ENCODE measurements at places on chromosomes 4 and X. TPM values are rescaled to one million over a fixed set of nuclear protein-coding genes. Genes with fewer than 3 reads are reported as not detected.

DNA sequence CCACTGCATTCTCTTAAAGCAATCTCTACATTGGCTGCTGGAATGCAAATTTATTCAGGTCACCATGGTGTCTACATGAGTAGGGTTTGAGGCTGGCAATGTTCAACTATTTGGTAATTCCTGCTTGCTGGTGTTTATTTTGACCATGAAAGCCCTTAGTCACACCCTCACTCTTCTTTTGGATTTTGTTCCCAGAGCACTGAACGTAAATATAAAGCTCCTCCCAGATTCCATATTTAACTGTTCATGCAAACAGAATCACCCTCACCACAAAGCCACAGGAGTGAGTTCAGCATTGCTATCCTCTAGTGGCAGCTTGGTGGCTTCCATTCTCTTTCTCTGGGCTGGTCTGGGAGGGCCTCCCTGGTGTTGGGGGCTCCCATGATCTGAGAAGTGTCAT lies 82.8 kb downstream of the LNX1 start:
- DNase-seq: no peak

DNA sequence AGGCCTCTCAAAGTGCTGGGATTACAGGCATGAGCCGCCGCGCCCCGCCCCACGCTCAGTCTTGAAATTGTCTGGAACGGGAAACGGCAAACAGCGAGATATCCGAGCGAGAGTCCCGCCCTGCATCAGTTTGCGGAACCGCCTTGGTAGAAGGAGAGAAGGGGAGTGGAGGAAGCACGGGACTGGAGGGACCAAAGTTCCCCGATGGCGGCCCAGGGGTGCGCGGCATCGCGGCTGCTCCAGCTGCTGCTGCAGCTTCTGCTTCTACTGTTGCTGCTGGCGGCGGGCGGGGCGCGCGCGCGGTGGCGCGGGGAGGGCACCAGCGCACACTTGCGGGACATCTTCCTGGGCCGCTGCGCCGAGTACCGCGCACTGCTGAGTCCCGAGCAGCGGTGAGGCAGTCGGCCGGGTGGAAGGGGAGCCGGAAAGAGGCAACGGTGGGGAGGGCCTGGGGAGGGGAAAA lies at the start of gene BST1:
Gene BST1, plus strand, starts transcription at position 125 of the 463 bp plus-strand sequence. Its CDS starts 80 bp downstream, at position 205.
- no peak for DNase-seq

BOD1L1 gene
- polyA plus RNA-seq: 8.9 TPM

DNA sequence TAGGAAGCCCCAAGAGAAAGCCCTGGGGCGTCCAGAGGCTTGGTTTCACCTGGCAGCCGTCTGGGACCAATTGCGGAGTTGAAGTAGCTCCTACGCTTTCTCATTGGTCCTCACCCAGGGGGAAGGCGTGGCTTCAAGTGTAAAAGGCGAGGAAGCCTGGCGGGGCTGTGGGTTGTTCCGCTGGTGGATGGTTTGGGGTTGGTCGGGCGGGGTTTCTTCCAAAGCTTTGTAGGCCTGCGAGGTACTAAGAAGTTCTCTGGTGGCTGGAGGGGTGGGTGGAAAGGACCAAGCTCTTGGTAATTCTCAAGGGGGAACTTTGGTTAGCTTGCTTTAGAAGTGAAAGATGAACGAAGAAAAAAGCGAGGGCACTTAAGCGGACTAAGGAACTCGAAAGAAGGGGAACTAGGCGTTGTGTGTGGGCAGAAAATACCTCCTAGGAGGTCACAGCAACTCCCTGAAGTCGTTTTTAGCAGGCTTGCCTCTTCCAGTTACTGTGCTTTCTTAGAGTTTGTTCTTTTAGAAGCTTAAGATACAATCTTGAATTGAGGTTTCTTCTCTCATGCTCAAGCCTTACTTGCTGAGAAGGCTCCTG lies 36.6 kb downstream of the CCNG2 start:
- no peak for DNase-seq

TMEM31 gene
- polyA plus RNA-seq: 0.43 TPM

- no peak for DNase-seq
Measured at GRCh38 chr4:1683736-1684505, at the start of gene FAM53A. Gene FAM53A (minus strand): TSS chr4:1684313. CDS start chr4:1668741, 15,572 bp downstream.

DNA sequence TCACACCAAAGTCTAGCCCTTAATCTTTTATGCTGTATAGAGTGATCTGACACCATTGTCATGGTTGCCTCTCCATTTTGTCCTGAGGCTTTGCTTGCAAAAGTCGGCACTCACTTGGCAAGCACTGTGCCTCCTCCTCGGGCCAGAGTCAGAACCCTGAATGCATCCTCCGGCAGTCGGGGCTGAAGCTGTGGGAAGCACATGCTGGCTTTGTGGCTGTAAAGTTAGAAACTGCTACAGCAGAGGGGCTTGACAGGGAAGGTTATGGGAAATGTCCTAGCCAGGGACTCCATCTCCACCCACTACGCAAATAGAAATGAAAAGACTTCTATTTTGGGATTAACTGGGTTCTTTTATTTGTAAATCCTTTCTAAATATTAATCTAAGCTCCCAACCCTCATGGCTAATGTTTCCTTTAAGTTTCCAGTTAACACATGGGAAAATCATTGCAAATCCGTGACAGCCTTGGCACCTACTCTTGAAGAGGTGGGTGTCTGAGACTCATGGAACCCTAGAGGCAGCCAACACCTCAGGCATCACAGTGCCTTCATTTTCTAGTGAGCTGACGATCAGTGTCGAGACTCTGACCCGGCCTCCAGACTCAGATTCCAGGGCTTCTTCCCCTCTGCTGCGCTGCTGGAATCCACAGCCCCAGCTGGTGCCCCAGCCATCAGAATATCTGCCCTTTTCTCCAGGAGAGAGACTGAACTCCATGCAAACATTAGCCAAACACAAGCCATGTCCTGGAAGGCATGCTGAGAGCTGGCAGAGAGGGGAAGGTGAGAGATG lies 7.9 kb upstream of the CLDN24 start:
- no peak for DNase-seq

AFAP1 gene
- polyA plus RNA-seq: 28.9 TPM

GRCh38 chr4:122516376-122516775 lies 59.9 kb upstream of the IL2 start:
- no peak for DNase-seq

SMARCAD1 gene
- polyA plus RNA-seq: 18.2 TPM

PTTG2 gene
- not detected for polyA plus RNA-seq

GPR34 gene
- polyA plus RNA-seq: not detected

GRCh38 chrX:45842207-45842925 lies 641.7 kb upstream of the DIPK2B start:
- DNase-seq: no peak
